ENCODE measurements at places on chromosomes 13 and 19.

DNA sequence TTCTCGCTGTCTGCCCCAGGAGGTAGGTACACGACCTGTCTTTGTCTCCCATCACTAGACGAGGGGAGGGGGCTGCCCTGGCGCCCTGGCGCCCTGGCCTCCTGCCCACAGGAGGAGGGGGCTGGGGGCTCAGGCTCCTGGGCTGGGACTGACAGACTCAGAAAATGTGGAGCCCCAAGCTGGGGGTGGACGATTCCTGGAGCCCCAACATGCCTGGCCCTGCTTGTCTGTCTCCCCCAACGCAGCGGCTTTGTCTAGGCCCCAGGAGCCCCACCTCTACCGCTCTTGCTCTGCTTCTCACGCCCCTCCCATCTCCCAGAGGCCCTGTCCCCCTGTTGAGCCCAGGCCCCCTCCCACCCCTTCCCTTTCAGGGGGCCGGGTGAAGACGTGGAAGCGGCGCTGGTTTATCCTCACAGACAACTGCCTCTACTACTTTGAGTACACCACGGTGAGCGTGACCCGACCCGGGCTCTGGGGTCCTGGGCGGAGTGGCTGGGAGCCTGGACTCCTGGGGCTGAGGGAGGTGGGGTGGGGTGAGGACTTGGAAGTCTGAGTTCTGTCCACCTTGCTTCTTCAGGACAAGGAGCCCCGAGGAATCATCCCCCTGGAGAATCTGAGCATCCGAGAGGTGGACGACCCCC lies 8.6 kb downstream of the CYTH2 start:
- DNase-seq, result no peak

DNA sequence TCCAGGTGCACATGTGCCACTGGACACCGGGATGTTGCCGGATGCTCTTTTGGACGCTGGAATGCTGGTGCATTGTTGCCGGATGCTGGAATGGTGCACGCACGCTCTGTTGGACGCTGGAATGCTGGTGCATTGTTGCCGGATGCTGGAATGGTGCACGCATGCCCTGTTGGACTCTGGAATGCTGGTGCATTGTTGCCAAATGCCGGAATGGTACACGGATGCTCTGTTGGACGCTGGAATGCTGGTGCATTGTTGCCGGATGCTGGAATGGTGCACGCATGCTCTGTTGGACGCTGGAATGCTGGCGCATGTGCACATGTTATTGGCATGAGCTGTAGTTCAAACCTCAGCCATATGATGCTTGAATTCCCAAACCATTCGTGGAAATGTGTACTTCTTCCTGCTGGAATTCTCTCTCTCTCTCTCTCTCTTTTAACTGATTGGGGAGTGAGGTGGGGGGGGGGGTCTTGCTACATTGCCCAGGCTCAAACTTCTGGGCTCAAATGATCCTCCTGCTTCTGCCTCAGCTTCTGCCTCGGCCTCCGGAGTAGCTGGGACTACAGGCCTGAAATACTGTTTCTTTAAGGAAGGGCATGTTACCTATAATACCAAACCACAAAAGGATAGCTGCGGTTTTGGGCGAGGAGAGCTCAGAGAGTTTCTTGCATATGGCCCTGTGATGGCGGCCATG lies 1.2 kb upstream of the MCF2L start:
- peak; percentile 6 for DNase-seq

GRCh38 chr13:99320693-99321481 lies 13.7 kb upstream of the GPR183 start:
- DNase-seq, result peak; percentile 68

DNA sequence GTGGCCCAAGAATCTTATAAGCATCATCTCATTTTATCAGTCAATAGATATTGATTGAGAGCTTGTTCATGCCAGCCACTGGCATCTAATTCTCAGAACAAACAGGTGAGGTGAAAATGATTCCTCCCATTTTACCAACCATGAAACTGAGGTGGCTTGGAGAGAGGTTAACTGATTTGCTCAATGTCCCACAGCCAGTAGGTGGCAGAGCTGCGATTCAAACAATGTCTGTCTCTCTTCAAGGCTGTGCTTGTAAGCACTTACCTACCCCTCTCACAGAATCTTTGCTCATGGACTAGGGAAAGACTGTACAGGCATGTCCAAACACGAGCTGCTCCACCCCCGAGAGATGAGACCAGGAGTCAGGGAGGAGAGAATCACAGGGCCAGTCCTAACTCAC lies 21.5 kb upstream of the GSX1 start:
- DNase-seq, result no peak

DNA sequence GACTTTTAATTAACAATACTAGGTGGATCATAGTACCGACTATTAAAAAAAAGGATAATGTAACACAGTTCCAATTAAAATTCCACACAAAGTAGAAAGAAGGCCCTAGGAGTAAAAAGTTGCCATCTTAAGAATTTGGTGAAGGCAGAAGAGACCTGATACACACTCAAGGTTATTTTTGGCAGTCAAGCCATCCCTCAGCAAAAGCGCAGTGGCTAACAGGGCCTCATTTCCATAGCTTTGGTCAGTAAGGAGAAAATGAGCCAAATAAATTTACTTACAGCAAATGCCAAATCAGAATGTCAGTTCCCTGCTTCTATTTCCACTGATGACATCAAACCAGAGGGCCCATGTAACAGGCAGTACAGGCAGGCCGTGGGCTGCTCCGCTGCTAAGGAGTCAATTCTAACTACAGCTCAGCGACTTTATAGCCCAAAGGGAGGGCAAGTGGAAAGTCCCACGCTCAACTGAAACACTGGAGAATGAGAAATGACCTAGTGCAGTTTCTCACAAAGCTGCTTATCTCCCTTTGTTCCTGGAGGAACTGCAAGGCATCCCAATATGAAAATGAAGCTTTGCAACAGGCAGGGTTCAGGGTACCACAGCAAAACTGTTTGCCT lies 6.3 kb downstream of the ARGLU1 start:
- no peak for DNase-seq
